Stimulated activated CD4-positive, alpha-beta T cell treated with anti-CD3 and anti-CD28 coated beads, Interleukin-4, amount 100 ng/mL, for 1 hour (primary cell): ENCODE measurements at places on chromosomes 2 and 18.
A peak's percentile ranks its signal among the peaks of the same experiment; 100 is the strongest.

DNA sequence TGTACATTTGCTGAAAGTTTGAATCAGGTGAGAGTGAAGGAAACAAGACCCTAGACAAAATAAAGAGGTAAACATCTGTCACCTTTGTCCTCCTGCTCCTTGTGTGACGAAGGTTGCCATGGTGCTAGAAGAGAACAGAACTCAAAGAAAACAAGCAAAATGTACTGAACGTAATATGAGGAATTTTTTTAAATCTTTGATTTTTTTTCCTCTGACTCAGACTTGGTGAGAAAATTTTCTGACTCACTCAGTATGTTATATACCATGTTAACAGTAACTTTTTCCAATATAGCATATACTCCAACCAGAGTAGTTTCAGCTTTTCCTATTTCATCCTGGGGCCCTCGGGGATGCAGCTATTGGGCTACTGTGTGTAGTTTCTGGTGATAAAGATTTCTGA lies 2114.6 kb upstream of the PIK3C3 start:
- DNase-seq = no peak

GRCh38 chr18:6606411-6607085 lies 123.0 kb upstream of the ARHGAP28 start:
- DNase-seq = no peak

- DNase-seq = no peak
Measured at GRCh38 chr2:72911256-72911655, 6.1 kb upstream of the EMX1 start.

GRCh38 chr2:6186332-6187151 lies 494.4 kb downstream of the SOX11 start:
- DNase-seq = no peak

DNA sequence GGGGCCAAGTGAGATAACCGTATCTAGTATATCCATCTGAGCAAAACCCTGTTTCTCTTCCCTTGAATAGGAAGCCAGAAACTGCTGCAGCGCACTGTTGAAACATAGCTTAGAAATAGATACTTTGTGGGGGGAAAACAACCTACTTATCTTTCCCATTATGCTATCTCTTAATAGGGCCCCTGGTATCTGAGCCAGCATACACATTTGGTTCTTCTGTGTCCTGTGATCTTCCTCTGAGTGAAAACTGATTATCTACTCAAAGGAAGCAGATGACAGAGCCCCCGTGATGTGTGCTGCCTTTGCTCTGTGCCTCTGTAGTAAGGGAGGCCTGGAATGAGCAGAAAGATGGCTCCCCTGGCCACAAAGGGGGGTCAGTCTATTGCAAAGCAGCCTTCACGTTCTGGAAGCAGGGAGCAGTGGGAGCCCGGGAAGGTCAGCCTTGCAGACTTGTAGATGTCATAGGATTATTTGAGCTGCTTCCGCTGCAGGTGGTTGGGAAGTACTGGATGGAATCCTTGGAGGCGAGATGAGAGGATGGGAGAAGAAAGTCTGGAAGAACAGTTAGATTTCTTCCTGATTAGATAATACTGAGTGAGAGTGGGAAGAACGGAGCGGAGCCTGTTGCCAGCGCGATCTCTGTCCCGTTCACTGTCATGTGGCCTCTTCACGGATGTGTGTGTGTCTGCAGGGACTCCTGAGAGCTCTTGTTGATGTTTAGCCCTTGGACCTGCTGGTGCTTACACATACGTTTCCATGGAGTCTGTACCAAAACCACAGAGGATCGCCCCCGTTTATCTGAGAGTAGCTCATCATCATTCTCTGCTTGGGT lies 150.1 kb downstream of the AGAP1 start:
- DNase-seq = no peak

DNA sequence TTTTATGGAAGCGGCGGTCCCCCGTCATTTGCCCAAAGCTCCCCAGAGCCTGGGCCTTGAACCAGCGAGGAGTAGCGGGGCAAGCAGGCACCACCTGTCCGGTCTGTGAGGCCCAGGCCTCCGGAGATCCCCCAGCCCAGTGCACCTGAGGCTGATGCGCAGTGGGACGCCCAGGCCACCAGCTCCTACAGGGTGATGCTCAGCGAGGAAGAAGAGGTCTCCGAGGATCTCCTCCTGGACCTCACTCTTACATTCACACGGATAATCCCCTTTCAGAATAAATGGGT lies 220.2 kb downstream of the NDUFA10 start:
- no peak for DNase-seq

GRCh38 chr2:77434880-77435279 lies 87.3 kb downstream of the LRRTM4 start:
- DNase-seq = no peak

GRCh38 chr2:173656086-173656485 lies 301.4 kb downstream of the CDCA7 start:
- no peak for DNase-seq

GRCh38 chr2:157260533-157261198 lies 3.2 kb downstream of the GALNT5 start:
- no peak for DNase-seq

- DNase-seq = no peak
Measured at GRCh38 chr18:48843162-48843561, 107.6 kb downstream of the SMAD7 start.

DNA sequence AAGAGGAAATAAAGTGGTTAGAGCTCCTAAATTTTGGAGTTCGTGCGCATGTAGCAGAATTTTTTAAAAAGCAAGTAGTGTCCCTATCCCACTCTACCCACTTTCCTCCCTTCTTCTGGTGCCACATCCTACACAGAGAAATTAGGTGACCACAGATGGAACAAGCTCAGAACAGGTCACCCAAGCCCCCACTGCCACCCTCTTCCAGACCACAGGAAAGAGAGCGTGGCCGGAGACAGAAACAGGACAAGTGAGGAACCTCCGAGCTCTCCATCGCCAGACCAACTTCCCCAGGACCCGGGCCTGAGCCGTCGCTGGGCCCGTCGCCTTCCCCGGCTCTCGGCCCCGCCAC lies 433 bp downstream of the NPC1 start:
- no peak for DNase-seq

- DNase-seq = no peak
Measured at GRCh38 chr2:148607566-148607965, 37.0 kb upstream of the EPC2 start.

- DNase-seq = no peak
Measured at GRCh38 chr2:122988395-122989221, 1036.5 kb upstream of the CNTNAP5 start.

DNA sequence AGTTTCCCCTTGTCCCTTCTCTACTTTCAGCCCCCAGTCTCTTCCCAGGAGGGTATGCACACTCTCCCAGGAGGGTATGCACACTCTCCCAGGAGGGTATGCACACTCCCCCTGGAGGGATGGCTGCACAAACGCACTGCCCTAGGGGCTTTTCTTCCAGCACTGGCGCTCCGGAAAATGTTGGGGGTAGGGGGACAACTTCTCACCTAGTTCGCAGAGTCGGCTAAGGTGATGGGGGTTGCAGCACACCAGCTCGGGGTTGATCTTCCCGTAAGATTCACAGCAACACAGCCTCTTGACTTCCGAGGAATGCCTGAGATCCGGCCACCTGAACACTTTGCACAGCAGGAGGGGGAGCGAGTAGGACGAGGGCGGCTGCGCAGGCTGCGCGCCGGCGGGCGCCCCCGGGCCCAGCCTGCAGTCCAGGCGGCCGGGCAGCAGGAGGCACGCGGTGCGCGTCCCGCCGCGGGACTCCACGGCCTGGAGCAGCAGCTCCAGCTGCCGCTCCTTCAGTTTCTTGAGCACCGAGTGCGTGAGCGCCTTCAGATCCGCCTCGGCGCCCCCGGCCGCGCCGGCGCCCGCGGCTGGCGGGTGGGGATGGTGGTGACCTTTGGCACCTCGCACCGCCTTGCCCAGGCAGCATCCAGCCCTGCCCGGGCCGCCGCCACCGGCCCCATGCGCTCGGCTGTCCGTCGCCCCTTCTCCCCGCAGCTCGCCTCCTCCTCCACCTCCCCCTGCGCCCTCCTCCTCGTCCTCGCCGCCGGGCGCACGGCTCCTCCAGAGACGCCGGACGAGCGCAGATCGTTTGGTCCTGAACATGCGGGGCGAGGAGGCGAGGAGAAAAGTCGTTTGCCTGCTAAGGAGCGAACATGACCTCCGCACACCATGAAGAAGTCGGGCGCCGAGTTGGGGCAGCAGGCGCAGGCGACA lies 894 bp downstream of the SMAD7 start:
- peak; percentile 29 for DNase-seq

DNA sequence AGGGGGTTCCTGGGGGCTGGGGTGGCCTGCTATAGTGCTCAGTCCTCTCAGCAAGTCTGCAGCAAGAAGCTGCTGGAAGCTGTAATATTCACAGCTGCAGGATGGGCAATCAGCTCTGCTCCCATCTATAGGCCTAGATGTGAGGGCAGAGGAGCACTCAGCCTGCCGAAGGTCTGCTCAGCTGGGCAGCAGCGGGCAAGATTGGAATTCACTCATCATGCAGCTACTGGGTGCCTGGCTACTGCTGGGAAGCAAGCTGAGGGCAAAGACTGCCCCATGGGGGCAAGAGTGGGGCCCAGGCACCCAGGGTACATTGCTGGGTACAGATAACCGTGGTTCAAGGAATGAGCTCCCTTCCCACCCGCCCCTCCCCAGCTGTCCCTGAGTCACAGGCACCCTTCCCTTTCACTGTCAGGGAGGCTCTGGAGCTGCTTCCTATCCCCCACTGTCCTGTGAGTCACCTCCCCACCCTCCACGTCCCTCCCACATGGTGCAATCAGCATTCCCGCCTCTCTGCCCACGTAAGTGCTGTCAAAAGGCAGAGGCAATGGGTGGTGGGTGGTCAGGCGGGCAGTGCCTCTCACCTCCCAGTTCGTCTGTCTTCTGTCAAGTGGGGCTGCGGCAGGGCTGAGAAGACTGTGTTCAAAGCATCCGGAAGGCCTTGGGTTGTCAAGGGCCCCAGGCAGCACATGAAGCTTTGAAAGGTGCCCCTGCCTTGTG lies 169.2 kb downstream of the TRIM43 start:
- no peak for DNase-seq

DNA sequence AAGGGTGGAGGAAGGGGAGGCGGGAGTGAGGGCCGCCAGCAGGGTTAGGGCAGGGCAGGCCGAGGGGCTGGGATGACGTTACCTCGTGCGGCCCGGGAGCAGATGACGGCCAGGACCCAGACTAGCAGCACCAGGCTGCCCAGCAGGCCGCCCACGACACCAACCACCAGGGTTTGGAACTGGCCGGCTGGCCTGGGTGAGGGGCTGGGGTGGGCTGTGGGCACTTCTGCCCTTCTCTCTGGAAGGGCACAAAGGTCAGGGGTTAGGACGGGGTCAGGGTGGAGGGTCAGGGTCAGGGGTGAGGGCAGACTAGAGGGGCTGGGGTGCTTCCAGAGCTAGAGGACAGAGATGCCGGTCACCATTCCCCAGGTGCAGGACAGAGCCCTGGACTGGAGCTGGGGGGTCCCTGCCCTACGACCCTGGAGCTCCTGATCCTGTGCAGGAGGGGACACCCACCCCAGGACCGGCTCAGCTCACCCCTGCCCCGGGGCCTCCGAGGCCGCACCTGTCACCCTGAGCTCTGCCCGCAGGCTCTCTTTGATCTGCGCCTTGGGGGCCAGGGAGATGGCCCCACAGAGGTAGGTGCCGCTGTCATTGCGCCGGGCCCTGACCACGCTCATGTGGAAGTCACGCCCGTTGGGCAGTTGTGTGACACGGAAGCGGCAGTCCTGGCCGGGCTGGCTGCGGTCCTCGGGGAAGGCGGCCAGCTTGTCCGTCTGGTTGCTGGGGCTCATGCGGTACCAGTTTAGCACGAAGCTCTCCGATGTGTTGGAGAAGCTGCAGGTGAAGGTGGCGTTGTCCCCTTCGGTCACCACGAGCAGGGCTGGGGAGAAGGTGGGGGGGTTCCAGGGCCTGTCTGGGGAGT lies 6.3 kb downstream of the PDCD1 start:
- no peak for DNase-seq

- DNase-seq = no peak
Measured at GRCh38 chr2:62719757-62720156, 14.2 kb downstream of the EHBP1 start.

GRCh38 chr2:231911381-231911780 lies 14.8 kb downstream of the NPPC start:
- no peak for DNase-seq

GRCh38 chr2:90069290-90069894 lies 1377.9 kb downstream of the RPIA start:
- DNase-seq = no peak

DNA sequence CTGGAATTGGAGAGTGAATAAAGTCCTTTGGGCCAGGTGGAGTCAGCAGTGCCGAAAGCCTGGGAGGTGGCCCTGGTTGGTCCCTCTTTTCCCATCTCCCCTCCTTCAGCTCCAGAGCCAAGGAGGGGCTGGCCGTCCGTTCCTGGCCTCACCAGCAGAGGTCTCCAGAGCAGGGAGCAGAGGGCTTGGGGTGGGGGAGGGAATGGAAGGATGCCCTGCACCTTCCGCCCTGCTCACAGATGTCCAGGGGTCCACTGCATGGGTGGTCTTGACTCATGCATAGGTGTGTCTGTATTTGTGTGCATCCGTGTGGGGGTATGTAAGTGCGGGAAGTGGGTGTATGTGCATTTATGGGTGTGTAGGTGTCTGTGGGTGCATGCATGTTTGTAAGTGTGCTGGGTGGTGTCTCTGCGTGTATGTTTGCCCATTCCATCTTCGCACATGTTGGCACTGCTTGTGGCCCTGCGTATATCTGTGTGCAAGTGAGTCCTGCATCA lies 201.8 kb downstream of the ZFP36L2 start:
- peak; percentile 32 for DNase-seq

DNA sequence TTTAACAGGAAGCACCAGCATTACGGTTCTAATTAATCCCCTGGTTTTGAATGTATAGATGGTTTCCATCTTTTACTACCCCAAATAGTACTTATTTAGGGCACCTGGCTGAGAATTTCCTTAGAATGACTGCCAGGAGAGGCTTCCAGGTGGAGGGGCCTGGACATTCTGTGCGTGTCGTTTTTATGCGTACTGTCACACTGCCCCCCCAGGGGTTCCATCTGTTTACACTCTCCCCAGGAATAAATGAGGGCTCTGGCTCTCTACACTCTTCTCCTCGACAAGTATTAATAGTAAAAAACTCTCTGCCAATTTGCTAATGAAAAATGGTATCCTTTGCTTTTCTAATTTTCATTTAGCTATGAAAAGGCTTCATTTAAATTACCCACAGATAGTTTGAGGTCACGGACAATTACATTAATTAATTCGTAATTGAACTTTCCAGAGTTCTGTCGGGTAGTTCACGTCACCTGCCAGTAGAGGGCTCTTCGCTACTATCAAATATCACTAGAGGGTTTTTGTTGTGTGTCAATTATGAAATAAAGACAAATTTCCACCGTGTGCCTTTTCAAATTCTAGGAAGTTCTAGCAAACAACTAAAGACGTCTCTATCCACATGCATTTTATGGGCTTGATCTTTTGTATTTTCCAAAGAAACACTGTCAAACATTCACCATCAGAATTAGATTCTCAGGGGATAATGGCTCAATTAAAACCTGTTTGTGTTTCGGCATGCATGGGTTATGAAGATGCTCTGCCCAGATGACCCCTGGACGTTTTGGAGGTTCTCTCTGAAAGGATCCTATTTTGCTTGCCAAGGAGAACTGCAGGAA lies 88.8 kb upstream of the ASB18 start:
- peak; percentile 29 for DNase-seq

- DNase-seq = no peak
Measured at GRCh38 chr2:239387811-239388210, 13.0 kb downstream of the HDAC4 start.

- DNase-seq = no peak
Measured at GRCh38 chr18:907885-908757, 3.5 kb downstream of the ADCYAP1 start.
